ENCODE measurements at places on chromosomes 5 and 9.

DNA sequence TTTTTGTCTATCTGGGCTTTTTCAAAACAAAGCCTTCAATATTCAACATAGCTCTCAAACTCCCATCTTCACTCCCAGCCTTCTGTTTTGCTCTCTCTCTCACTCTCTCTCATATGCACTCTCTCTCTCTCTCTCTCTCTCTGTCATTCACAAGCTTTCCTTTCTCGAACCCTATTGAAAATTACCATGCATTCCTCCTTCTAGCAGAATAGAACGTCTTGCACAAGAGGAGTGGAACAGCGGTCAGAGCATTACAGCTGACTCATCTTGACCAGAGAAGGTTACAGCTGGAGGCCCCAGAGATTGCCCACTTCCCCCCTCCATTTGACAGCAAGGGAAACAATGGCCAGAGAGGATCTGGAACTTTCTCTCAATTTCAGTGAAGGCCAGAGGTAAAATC, 51.0 kb upstream of the LIFR start:
- DNase-seq, result peak; percentile 40

GRCh38 chr9:113540466-113540865, 76.9 kb downstream of the RGS3 start:
- no peak for DNase-seq

GRCh38 chr5:137960141-137960540, 70.9 kb downstream of the PKD2L2 start:
- DNase-seq, result no peak

DNA sequence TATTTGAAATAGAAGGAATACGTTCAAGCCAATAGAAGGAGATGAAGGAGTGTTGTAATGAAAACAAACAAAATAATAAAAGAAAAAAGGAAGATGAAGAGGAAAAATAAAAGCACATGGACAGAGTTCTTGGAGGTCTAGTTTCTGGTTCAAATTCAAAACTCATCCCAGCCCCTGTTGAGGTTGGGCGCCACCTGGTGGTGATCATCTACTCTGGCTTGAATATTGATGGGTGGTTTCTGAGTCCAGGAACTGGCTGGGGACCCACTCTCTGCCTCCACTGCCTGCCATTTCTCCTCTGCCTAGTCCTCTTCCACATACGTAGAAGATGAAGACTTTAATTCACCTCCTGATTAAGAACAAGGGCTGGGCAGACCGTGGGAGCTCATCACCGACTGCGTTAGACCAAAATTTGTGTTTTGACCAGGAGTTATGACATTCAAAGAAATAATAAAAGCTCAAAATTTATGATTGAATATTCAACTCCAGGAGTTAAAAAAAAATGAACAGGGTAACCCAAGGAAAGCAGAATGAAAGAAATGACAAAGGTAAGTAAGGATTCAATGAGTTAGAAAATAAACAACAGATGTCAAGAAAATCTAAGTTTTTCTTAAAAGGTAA, 99.0 kb upstream of the SLC1A3 start:
- DNase-seq, result peak; percentile 92
